ENCODE measurements at places on chromosomes 3 and 15.

DNA sequence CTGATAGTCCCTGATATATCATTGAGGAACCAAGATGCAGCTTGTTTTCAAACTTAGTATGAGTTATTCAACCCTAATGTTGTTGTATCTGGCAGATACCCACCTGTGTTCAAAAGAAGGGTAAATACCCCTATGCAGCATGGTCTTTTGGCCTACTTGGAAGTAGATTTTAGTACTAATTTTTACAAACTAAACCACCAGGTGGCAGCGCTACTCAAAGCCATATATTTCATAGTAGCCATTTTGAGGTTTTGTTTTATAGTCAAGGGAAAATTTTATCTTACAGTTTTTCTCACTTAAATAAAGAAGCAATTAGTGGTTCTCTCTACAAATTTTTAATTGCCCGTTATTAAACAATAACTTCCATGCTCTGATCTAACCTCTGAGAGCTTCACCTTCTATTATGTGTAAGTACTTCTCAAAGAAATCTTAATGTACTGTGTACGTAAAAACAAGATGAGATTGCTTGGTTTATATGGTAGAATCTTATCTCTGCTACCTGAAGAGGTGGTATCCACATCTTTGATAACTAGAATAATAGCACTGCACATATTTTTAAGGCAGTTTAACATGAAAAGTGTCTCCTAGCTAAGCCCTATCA, 31.5 kb upstream of the MLF1 start:
- DNase-seq: no peak

GRCh38 chr15:92820236-92821021, 79.7 kb upstream of the CHD2 start:
- peak; percentile 59 for DNase-seq

DNA sequence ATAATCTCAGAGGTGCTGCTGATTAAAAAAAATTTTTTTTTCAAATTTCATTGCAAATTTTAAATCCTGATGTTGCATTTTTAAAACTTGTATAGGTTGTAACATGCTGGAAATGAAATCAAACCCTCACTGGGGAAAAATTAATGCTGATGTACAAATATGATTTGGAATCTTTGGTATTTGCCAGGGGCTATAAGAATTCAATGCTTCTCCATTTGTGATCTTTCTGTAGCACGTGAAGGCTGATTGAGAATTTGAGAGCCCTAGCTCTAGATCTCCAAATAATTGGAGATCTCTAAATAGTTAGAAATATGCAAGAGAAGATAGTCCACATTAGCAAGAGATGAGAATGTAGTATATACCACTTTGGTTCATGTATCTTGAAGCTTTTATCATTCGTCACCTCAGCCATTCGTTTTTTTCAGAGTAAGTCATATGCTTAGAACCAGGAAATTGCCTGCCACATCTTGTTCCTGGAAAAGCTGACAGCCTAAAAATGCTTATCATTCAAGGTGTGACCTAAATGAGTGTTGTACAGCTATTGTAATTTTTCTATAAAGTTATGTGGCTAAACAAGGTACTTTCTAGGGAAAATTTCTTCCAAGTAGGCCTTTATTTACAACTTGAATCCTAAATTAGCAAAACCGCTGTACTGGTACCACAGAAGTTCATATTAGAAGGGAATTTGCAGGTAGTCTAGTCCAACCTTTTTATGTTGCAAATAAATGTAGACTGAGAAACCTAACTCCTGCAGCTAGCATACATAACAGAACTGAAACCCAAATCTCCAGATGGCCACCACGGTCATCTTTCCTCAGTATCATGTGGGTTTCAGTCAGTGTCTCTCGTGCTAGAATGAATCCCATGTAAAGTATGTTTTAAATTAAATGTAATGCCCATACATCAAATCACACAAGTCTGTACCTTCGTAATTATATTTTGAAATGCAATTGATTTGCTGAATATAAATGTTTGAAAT, 48.5 kb downstream of the FNDC3B start:
- no peak for DNase-seq

DNA sequence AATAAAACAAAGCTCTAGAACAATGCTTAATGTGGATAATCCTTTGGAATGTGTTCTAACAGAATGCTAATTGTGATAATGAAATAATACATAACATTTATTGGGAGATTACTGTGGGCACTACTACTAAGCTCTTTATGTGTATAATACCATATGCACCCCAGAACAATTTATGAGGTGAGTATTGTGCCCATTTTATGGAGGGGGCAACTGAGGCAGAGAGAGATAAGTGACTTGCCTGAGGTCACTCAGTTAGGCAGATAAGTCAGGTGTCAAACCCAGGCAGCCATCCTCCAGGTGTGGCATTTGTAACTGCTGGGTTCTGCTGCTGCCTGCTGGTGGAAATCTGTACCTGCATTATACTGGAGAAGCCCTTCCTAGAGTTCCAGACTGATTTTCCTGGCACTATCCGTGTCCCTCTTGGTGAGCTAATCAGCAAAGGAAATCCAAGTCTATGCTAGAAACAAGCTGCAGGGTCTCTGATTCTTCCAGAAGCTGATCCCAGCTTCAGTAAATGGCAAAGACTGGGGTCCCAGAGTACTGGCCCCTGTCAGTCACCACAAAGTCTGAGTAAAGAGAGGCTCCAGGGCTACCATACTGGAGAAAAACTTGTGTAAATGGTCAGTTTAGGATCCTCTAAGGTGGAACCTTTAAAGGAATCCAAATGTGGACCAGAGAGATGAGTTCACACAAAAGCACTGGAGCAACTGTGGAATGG, 22.6 kb upstream of the RBP1 start:
- no peak for DNase-seq

DNA sequence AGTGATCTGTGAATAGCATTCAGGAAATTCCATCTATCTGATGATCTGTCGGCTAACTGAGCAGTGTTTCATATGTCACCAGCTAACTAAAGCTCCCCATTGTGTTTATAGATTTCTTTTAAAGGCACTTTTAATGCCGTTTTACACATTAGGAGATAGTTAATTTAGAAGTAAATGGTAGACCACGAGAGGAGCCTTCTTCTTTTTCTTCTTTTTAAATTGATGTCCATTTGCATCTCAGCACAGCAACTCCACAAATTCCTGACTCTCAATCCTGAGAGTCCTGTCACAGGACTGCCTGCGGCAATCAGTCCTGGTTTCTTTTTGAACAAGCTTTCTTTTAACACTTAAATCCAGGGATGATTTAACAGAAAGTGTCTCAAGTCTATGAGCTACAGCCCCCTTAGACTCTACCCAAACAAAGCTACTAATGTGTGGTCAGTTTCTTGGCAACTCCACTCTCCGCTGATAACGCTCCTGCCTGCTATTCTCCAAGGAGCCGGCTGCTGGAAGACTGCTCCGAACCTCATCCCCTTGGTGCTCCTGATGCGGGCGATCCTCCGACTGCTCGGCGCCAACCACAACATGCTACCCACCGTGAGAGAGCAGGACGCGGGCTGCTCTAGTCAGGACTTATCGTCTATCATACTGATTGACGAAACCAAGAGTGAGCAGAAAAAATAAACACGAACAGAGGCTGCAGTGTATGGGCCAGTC, 421.4 kb downstream of the MECOM start:
- DNase-seq: no peak

GRCh38 chr3:195911946-195912270, 3.6 kb upstream of the TNK2 start:
- no peak for DNase-seq

GRCh38 chr3:60303160-60303559, 948.1 kb downstream of the FHIT start:
- no peak for DNase-seq

GRCh38 chr3:15052335-15053242, 12.5 kb downstream of the MRPS25 start:
- no peak for DNase-seq

GRCh38 chr15:63151665-63152064, 5.6 kb downstream of the RPS27L start:
- DNase-seq: no peak

DNA sequence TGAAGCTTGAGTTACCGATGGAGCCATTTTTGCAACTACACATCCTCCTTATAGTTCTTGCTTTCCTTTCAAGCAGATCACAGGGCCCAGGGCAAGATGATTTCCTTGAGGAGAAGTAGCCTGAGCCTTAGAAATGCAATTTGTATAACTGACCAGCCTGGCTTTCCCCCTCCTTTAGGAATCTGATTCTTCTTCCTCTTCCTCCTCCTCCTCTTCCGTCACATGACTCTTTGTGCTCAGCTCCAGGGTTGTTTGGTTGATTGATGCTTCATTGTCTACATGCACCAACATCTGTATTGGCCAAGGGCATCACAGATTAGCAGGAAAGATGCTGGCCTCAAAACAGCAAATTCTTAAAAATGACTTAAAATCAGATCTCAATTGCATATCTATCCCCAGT, 3.3 kb downstream of the SNAPC5 start:
- DNase-seq: no peak
